ENCODE measurements at places on chromosomes 3 and 15.
A peak's percentile ranks its signal among the peaks of the same experiment; 100 is the strongest.

GRCh38 chr15:39925112-39925842 is 5.2 kb upstream of the GPR176 start:
- peak; percentile 23 for DNase-seq

GRCh38 chr15:56496635-56497034 is 31.7 kb upstream of the MNS1 start:
- DNase-seq = no peak

DNA sequence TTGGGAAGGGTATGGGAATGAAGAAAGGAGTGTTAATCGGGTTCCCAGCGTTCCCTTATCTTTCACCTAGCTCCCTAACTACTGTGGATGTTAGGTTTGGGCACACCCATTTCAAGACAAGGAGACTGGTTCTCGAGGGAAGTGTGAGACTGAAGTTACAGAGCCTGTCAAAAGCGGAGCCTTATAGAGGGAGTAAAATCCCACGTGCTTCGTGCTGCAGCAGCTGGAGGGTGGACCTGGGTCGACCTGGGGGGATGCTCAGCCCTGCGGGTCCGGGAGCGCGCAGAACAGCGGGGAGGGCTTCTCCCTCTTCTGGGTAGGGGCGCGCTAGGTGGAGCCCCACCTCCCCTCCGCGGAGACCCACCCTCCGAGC is 314 bp upstream of the TMED3 start:
- no peak for DNase-seq

DNA sequence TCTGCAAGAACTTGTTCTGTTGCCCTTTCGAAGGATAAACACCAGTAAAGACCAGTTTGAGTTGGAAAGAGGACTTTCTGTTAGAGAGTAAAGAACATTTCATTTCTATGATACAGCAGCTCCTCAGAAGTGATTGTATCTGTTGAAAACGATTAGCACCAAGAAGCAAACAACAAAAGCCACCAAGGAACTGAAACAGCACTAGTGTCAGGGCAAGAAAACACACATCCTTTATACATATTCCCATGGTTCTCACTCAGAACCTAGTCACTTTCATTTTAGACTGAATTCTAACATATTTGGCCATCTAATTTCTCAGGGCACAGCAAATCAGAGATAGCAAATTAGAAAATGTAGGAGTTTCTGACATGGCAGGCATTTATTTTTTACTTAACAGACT is 116.1 kb downstream of the ATP1B3 start:
- no peak for DNase-seq

DNA sequence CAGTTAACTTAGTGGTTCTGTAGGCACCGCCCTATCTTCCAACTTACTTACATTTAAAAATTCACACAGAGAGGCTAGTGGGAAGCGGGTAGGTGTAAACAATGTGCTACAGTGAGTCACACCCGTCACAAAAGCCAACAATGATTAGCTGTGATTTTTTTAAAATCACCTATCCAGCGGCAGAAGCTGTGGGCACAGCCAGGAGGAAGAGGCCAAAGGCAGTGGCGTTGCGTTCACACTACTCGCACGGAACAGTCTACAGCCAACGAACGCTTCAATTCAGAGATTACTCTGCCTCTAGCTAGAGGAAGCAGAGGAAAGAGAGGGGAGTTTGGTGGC is 2.5 kb upstream of the NLGN1 start:
- no peak for DNase-seq

- DNase-seq = no peak
Measured at GRCh38 chr3:197137751-197138150, 108.1 kb upstream of the MELTF start.

- no peak for DNase-seq
Measured at GRCh38 chr3:138412821-138413551, 21.4 kb upstream of the ESYT3 start.
